ENCODE measurements at places on chromosomes 2 and 18.

DNA sequence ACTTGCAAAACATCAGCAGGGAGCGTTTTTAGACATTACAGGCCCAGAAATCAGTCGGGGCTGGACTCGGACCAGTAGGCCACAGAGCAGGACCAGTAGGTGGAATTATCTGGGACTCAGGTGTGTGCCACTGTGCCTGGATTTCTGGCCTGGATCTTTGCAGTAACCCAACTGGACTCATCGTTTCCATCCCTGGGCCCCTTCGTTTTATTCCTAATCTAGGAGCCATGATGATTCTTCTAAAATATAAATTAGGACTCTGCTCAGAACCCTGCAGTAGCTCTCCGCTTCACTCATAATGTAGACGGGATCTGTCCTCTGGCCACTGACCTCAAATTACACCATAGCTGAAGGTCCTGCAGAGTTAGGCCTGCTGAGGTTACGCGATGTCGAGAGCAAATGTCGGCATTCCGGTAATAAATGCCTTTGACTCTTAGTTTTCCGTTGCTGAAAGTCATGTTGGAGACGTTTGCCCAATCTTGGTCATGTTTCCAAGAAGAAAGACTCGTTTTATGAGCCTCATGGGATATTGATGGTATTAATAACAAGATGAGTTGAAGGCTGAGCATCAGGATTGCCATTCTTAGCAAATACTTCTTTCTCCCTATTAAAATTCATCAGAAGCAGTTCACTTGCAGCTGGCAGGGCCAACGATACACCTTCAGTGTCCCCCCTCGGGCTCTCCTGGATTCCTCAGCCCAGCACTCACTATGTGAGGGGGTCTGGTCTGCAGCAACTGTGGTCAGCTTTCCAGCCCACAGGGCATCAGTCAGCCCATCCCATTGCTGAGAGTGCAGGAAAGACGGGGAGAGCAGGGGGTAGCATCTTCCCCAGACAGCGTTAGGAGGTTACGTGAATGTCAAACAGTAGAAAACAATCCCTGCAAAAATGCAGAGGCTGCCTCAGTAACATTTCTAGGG, 39.9 kb upstream of the KLF11 start:
- DNase-seq = no peak

GRCh38 chr2:186342029-186342428, 144.0 kb upstream of the ZC3H15 start:
- no peak for DNase-seq

DNA sequence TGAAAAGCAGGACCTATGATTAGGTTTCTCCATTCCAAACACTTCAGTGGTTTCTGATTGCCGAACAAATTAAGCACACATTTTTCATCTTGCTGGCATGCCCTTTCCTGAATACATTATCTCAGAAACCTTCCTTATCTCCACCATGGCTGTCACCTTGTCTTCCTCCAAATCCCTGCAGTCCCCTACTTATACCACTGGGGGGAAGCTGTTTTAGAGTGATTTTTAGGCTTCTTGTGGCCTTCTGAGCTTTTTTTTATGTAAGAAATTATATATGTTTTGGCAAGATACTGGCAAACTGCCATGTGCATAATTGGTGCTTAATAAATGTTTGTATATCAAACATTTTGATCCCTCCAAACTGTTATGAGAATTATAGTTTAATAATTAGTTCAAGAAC, 229.2 kb downstream of the MYT1L start:
- DNase-seq = no peak

DNA sequence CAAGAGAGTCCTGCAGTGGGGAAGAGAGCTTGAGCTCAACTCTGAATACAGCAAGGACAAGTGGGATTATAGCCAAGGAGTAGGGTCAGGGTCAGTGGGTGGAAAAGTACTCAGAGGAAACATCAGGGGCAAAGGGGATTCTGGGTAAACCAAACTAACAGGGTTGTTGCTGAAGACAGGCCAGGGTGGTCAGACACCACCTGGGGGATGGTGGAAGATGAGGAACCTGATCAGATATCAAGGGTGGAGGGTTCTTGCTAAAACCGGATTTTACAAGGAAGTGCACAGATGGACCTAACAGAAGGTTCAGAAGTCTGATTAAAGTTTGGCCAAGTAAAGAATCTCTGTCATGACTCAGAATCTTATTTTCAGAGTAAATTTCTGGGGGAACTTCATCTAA, 16.5 kb downstream of the OSBPL1A start:
- no peak for DNase-seq

DNA sequence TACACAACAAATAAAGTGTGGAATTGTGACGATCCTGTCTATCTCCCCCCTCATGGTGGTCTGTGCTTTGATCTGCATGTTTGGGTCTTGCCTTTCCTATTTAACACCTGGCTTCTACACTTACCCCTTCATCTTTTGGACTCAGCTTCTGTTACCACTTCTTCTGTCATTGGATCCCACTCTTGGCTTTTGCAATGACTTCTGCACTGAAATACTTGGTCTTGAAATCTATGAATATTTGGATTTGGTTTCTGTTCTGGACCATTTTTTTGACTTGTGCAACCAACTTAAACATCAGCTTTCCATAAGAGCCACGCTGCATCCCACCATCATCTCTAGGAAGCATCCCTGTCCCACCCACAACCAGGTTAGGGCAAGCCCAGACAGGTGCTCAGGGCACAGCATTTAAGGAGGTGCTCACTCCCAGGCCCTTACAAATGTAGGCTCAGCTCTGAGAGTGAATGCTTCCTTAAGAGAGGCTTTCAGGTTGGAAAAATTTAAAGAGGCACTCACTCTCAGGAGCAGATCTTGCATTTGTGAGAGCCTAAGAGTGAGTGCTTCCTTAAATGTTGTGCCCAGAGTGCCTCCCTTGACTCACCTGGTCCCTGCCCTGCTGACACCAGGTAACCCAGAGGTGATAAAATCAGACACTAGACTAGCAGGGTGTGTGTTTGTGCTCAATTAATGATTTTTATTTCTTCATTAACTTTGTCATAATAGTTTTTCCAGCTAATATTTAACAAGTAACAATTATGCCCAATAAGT, 124.5 kb upstream of the SH3BP4 start:
- no peak for DNase-seq

GRCh38 chr2:46647766-46648742, 168.7 kb downstream of the TMEM247 start:
- DNase-seq = no peak

DNA sequence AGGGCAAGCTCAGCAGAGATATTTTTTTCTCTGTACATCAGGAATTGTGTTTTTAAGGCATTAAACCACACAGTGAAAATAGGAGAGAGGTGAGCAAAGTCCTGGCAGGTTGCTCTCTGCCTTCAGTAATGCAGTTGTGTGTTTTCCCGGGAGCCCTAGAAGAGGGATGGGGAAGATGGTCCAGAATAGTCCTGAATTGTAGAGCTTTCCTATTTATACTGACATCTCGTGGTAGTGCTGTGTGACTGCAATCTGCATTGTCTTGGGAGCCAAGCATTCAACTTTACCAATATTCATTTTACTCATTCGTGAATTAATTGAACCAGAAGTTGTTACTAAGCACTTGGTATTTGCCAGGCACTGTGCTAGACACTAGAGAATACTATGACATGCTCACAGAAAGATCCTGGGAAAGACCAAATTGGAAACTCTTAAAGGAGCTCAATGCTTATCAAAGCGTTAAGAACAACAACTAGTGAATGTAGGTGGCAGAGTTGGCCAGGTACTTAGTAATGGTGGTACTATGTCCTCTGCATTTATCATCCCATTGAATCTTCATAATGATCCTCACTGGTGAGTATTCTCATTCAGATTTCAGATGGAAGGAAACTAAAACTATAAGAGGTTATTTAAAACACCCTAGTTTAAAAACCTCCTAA, 214.6 kb downstream of the TRIB2 start:
- peak; percentile 56 for DNase-seq

GRCh38 chr2:132897111-132897510, 227.1 kb upstream of the LYPD1 start:
- no peak for DNase-seq

DNA sequence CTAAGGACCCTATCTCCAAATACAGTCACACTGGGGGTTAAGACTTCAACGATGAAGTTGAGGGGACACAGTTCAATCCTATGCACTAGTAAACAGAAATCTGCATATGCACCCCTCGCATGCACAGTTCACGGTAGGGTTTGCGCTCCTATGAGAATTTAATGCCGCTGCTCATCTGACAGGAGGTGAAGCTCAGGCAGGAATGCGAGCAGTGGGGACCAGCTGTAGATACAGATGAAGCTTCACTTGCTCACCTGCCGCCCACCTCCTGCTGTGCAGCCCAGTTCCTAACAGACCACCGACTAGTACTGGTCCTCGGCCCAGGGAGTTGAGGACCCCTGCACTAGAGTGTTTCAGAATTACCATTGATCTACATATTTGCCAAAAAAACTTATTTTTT, 40.0 kb upstream of the FAHD2A start:
- DNase-seq = no peak

DNA sequence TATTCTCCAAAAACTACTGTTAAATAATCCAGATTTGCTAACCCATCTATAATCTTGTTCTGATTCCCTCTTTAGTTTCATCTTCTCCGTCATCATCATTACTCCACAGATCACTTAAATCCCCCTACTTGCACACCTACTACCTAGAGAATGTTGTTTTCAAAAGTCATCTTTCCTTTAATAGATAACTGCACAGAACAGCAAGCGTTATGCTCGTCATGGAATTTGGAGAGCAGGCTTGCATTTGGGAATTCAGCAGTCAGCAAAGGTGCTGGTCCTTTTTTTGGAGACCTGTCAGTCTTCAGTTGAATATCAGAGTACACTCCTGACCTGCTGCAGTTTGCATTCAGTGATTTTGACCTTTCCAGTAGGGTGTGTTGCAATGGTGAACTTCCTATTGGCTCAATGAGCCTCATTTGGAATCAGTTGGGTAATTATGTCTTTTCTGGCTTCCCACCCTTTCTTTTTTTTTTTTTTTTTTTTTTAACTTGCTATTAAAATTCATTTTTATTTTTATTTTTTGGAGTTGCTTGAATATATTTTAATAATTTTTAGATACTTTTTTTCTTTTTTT, 110.6 kb downstream of the HNRNPLL start:
- no peak for DNase-seq

GRCh38 chr2:11080253-11081115, 74.8 kb upstream of the SLC66A3 start:
- no peak for DNase-seq

- peak; percentile 43 for DNase-seq
These were observed 153.4 kb upstream of the SKOR2 start for GRCh38 chr18:47404845-47405244.

GRCh38 chr2:64601785-64602391, 51.8 kb downstream of the SERTAD2 start:
- no peak for DNase-seq

DNA sequence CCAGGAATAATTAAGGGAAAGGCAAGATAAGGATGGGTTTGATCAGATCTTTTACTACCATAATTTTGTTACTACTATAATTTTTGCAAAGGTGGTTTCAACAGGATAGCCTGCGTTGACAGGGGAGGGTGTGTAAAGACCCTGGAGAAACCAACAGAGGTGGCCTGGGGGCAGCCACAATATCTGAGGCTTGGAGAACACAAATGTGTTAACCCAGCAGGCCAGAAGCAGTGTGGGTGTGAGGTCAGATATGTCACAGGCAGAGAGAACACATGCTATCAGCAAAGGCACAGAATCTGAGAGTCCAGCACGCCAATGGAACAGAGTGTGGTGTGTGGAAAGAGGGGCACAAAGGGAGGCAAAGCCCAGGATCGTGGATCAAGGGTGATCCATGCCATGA, 399.4 kb upstream of the TRIB2 start:
- DNase-seq = no peak

GRCh38 chr2:142280831-142281230, 150.0 kb upstream of the LRP1B start:
- no peak for DNase-seq

GRCh38 chr18:32906506-32907310, 133.9 kb upstream of the KLHL14 start:
- DNase-seq = no peak

GRCh38 chr2:148656516-148656915, 12.0 kb downstream of the EPC2 start:
- no peak for DNase-seq

DNA sequence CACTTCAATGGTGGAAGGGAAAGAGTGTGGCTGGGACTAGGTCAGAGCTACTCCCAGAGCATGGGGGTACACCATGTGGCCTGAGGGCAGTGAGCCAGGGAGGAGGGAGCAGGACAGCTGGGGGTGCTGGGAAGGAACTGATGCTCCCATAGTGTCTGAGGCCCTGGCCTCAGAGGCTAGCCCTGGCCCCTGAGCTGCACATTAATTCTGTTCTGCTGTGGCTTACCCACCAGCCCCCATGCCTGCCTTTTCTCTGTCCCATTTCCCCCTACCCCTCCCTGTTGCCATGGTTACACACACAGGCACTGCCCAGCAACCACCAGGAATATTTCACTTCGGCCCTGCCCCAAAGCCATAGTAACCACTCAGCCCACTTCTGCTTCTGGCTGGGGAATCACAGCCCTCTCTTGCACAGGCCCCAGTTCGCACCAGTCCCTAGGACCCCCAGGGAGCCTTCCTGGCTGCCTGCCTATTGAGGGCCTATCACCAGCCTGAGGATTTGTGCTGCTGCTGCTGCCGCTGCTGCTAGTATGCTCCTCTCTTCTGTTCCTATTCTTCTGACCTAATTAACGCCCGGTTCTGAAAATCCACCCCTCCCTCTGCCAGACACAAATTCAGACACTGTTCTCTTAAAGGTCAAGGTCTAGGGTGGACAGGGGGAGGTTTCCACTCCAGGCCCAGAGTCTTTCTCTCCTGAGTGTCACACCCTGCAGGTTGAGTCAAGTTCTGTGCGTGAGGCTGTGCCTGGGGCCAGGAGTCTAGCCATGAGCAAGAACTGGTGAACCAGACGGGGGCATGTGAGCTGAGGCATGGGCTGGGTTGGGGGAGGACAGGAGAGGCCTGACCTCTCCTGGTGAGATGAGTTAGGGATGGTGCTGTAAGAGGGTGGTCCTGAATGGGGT, 87.1 kb upstream of the MCFD2 start:
- DNase-seq = peak; percentile 58

DNA sequence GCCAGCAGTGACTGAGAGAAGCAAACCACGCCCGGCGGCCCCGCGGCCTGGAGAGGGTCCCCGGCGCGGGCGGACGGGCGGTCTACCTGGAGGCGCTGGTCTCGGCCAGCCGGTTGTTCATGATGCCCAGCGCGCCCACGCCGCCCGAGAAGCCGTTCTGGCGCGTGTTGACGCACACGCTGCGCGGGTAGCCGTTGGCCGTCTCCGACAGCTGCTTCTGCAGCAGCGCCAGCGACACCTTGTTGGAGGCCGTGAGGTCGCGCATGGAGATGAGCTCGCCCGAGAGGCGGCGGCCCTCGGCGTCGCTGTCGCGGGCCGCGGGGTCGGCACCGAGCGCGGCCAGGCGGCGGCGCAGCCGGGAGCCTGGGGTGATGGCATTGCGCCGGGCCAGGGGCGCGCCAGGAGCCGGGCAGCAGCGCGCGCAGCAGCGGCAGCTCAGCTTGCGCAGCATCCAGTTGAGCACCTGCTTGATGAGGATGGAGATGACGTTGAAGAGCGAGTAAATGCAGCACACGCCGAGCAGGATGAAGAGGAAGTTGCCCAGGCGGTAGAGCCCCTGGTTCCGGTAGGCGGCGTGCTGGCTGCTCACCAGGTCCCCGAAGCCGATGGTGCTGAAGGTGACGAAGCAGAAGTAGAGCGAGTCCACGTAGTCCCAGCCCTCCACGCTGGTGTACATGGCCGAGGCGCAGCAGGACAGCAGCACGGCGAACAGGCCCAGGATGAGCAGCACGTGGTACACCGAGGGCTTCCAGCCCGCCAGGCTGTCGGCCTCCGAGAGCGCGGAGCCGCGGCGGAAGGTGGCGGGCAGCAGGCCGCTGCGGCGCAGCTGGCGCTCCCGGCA, 118.1 kb downstream of the MSH2 start:
- peak; percentile 84 for DNase-seq
